Prostate gland (tissue), 2 donors: ENCODE measurements at places on chromosomes 2 and 18. TPM values are rescaled to one million over a fixed set of nuclear protein-coding genes. Genes with fewer than 3 reads are reported as not detected.

Gene GAL3ST2
- 2.4 TPM for total RNA-seq

Gene CNRIP1
- total RNA-seq: 3.6 TPM

- no peak for DNase-seq
- peak overlapping the region; percentile 58 for H3K27ac ChIP-seq
- H3K4me3 ChIP-seq: no peak overlapping the region
- no peaks in the 10 kb centered on the region for H3K36me3 ChIP-seq
- H3K27me3 ChIP-seq: peaks cover 15% of the 10 kb centered on the region
These were observed 4.2 kb upstream of the MEIS1 start for GRCh38 chr2:66430505-66431273.

Gene DYSF
- 9.4 TPM for total RNA-seq

DNA sequence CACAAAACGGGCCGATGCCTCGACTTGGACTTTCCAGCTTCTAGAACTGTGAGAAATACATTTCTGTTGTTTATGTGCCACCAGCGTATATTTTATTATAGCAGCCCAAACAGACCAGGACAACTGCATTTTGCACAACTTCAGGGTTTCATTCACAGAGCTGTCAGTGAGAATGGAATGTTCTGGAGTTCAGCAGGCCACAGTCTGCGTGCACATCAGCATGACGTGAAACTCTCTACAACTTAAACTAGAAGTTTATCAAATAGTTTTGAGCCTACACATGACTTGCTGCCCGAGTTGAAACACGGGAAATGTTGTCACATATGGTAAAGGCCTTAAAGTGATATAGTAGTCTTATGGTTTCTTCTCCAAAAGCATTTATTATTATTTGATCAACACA, 3.9 kb upstream of the TRIB2 start:
- no peaks in the 10 kb centered on the region for H3K4me1 ChIP-seq
- H3K27me3 ChIP-seq: no peaks in the 10 kb centered on the region
- no peaks in the 10 kb centered on the region for H3K36me3 ChIP-seq
- DNase-seq: no peak
- no peak overlapping the region for H3K4me3 ChIP-seq

- no peaks in the 10 kb centered on the region for H3K4me1 ChIP-seq
- no peak for DNase-seq
- H3K36me3 ChIP-seq: no peaks in the 10 kb centered on the region
- H3K27me3 ChIP-seq: no peaks in the 10 kb centered on the region
These were observed 16.6 kb downstream of the RBFA start for GRCh38 chr18:80050797-80051196.
